Heart left ventricle (tissue), 16 donors: ENCODE measurements at places on chromosomes 1 and 21.

DNA sequence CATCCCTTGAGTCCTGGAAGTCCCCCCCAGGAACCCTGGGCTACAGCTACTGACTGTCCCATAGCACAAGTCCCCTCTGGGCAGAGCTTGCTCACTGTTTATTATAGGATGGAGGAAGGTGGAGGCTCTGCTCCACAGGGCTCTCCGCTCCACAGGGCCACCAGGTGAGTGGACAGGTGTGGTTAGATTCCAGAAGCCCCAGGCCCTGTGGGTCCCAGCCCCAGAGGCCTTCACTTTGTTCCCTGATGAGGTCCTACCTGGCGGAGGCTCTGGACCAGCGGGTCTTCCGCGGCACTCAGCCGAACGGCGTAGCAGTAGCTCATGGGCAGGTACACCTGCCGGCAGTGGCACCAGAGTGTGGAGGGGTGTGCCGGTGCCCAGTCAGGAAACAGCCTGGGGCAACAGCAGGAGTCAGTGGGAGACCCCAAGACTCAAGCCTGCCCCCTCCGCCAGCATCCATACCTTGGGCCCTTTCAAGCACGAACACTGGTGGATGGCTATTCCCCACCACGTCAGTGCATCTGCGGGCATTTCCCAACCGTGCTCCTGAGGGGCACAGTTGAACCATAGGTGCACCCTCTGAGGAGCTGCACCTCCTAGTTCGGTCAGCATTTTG lies 12.3 kb downstream of the LSS start:
- DNase-seq = peak; percentile 9

DNA sequence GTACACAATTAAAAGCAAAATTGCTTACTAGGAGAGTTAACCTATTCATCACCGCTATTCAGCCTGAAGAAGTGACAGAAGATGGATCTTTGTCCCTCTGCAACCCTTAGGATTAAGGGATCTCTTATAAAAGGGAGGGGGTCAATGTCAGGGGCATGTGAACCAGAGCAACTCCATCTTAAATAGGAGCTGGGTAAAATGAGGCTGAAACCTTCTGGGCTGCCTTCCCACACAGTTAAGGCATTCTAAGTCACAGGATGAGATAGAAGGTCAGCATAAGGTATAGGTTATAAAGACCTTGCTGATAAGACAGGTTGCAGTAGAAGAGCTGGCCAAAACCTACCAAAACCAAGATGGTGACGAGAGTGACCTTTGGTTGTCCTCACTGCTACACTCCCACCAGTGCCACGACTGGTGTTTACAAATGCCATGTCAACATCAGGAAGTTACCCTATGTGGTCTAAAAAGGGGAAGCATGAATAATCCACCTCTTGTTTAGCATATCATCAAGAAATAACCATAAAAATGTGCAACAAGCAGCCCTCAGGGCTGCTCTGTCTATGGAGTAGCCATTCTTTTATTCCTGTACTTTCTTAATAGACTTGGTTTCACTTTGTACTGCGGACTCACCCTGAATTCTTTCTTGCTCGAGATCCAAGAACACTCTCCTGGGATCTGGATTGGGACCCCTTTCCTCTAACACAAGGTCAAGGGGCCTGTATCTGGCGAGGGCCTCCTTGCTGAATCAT lies 35.3 kb upstream of the NEK2 start:
- no peak for DNase-seq

DNA sequence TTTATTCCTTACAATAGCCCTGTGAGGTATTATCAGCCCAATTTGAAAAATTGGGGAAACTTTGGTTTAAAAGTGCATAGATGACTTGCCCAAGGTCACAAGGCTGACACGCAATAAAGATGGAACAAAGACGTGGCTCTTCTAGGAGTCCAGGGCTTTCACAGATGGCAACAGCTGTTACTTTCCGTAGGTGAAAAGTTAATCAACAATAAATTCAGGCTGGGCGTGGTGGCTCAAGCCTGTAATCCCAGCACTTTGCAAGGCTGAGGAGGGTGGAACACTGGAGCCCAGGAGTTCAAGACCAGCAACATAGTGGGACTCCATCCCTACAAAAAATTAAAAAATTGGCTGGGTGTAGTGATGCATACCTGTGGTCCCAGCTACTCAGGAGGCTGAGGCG lies 87.8 kb upstream of the ATF3 start:
- no peak for DNase-seq

GRCh38 chr1:29675481-29676263 lies 439.4 kb downstream of the PTPRU start:
- DNase-seq = no peak

DNA sequence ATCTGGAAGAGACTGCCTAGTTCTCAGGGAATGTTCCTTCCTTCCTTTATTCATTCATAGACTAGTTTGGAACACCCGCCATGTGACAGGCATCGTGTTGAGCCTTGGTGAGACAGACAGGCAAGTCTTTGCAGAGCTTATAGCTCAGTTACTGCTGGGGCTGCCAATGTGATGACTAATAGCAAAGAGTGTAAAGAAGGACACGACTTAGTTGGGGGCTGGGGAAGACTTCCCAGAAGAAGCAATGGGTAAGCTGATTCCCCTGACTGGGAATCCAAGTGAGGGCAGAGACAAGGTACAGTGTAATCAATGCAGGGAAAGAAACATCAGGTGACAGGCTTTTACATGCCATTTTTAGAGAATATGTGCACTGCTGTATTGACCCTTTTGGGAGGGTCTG lies 51.2 kb downstream of the TENT5C start:
- peak; percentile 49 for DNase-seq

GRCh38 chr21:46361935-46362334 lies 38.0 kb downstream of the PCNT start:
- no peak for DNase-seq

- DNase-seq = no peak
These were observed 40.4 kb upstream of the GADD45A start for GRCh38 chr1:67644566-67644965.

GRCh38 chr1:60277269-60277668 lies 203.7 kb upstream of the C1orf87 start:
- DNase-seq = no peak

GRCh38 chr1:77056525-77056924 lies 162.7 kb downstream of the PIGK start:
- no peak for DNase-seq

- peak; percentile 59 for DNase-seq
These were observed 16.3 kb upstream of the ACKR1 start for GRCh38 chr1:159188375-159188788.

DNA sequence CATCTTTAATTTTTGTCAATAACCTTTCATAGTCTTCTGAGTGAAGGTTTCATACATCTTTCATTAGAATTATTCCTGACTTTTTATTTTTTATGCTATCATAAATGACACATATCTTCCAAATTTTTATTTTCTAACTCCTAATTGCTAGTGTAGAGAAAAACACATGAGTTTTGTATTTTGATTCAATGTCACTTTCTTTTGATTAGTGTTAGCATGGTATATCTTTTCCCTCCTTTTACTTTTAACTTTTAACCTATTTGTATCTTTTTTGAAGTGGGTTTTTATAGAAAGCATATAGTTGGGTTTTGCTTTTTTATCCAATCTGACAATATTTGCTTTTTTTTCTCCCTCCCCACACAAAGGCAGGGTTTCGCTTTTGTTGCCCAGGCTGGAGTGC lies 43.2 kb downstream of the SDCCAG8 start:
- DNase-seq = no peak

- peak; percentile 27 for DNase-seq
These were observed 62.3 kb downstream of the COL18A1 start for GRCh38 chr21:45467221-45467779.

DNA sequence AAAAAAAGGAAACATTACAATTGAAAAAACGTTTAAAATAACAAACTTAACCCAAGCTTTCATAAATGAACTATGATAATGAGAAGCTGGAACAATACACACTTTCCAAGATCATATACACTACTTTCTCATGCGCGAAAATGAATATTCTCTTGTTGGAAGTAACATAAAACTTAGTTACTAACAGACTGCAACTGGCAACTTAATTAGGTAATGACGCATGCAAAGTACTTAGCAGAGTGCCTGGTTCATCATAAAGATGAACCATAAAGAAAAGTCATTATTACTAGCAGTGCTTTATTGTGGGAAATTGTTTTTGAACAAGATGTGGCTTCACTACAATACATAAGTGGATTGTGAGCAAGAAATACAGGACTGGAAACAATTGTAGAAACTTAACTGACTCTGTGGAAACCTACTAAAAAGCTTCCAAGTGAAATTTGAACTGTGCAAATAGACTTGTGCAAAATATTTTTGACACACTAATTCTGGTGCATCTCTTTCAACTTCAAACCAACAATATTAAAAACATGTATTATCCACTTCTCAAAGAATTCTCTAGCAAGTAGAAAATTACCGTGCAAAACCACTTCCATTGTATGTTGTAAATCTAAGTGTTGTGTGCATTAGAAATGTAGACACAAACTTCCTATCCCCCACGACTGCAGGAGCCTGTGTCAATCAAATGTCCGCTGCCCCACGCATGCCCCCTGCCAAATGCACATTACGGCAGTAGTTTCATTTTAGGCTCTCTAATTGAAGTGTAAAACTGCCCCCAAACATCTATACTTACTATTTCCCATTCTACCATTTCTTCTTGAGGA lies 2.0 kb downstream of the ARHGAP29 start:
- no peak for DNase-seq

DNA sequence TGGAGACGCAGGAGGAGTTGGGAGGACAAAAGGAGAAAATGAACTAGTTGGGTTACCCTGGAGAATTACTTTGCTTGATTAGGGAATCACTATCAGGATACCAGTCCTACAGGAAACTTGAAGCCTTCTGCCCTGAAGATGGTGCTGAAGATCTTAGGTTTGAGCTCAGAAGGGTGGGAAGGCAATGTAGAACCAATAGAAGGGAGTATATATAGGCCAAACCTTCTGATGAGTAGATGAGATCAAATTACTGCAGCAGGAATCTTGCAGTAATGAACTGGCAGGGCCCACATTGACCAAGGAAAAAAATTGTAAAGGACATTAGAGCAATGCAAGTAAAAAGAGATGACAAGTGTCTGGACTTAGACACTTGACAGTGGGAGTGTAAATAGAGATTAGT lies 116.3 kb upstream of the CACYBP start:
- no peak for DNase-seq
